Cortex of kidney (tissue), 1 donor: ENCODE measurements at places on chromosomes 6 and 20.

DNA sequence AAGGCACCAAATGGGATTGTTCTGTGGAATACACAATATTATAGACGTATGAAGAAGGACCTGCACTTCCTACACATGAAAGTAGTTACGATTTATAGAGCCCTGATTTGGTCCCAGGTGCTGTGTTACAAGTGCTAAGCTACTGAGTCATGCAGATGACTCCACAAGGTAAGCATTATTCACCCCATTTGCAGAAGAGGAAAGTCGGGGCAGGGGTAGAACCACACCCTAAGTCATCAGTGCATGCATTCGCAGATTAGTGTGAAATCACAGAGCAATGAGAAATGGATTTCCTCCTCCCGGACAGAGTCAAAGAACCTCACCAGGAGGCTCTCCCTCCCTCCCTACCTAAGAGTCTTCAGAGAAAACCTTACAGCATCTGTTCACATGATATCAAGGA, 279.5 kb downstream of the LRFN2 start:
- no peak for DNase-seq

- no peak for DNase-seq
Observed at GRCh38 chr6:150783813-150784212, 81.7 kb upstream of the MTHFD1L start.

DNA sequence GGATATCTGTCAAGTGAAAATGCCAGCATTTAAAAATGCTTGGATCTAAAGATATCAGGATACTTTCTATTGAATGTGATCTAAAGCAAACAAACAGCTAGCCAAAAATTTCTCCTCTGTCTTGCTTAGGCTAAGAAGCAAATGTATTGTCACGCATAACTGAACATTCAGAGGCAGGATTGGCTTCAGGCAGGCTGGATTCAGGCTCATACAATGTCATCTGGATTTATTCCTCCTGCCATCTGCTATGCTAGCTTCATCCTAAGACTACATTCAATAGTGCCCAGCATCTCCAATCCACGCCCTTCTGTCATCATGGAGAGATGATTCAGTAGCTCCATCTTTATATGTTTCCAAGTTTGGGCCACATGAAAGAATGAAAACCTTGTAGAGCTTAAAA, 27.1 kb downstream of the PFDN4 start:
- DNase-seq = no peak

DNA sequence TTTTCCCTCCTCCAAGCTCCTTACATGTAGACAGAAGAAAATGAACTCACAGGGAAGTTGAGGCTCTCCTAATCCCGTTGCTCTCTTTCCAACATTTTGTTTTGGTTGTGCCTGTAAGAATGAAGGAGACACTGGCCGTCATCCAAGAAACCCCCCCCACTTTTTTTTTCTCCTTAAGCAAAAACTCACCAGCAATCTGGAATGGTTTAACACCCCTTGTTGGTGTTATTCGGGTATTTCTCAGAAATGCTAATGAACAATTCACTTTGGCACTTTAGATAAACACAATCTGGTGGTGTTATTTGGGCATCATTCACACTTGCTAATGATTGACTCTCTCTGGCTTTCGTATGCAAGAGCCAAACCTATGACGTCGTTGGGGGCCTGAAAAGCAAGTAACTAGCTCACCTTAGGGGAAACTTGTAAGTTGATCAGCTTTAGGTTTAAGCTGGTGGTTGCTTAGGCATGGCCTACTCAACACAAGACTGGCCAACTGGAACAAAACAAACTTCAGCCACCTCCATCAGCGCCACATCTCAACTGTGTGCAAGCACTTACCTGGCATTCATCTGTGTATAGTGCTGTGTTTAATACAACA, 24.3 kb upstream of the OLIG3 start:
- no peak for DNase-seq

GRCh38 chr20:64069614-64070243, 6.7 kb downstream of the TCEA2 start:
- no peak for DNase-seq

DNA sequence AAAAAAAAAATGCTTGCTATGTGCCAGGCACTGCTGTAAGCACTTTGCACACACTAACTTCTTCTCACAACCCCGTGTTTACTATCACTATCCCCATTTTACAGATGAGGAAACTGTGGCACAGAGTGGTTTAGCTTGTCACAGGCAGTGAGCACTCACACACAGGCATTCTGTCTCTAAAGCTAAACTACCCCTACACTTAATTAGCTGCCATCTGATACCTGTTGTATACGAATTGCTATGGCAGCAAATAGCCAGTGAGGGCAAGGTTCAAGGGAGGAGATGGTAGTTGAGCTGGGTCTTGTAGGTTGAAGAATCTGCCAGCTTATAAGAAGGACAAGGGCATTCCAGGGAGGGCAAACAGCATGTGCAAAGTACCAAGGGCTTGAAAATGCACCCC, 5.2 kb downstream of the TNNC2 start:
- no peak for DNase-seq

DNA sequence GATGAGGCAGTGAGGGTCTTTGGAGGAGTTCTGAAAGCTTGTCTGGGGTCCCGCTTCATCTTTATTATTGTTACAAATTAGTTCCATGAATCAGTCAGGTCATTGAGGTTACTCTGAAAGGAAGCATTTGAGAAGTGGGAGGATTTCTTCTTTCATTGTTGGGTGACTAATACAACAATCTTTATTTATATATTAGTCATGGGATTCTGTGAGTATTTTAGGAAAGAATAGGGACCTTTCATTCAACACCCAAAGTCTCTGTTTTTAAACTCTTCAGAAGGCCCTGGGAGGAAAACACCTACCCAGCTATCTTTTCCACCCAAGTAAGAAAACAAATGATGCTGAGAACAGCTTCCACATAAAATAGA, 98.3 kb downstream of the SOD2 start:
- no peak for DNase-seq

GRCh38 chr6:73516514-73517489, 4.0 kb downstream of the EEF1A1 start:
- DNase-seq = no peak

DNA sequence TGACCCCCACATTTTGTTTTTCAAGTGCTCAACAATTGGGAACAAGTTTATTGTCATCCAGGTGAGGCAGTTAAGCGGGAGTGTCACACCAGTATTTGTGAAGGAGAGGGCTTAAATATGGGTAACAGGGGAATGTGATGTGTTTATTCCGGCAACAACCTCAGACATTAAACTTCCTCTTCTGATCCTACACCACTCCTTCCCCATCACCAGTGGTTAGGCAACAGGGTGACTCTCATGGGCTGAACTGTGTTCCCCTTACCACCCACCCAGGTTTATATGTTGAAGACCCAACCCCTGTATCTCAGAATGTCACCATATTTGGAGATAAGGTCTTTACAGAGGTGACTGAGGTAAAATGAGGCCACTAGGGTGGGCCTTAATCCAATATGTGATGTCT, 52.1 kb upstream of the RNF182 start:
- no peak for DNase-seq
